ENCODE measurements at places on chromosomes 16 and 17.
A peak's percentile ranks its signal among the peaks of the same experiment; 100 is the strongest.

DNA sequence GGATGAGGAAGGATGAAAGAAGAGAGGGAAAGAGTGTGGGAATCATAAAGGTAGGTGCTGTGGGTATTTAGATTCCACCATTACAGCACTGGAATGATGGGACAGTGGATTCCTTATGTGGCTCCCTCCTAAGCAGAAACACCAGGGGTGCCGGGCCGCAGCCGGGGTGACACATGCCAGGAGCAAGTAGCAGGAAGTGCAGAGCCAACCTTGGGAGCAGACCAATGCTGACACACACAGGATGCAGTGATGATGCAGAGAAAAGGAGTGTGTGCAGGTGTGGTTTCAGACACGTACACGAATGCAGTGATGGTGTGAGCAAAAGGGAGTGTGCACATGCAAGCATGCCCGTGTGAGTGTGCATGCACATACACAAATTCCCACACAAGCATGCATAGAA lies 338.0 kb downstream of the SLC39A11 start:
- DNase-seq: no peak

- no peak for DNase-seq
Observed at GRCh38 chr16:57403965-57404817, at the start of gene CCL17. TSS of gene CCL17 (plus strand) at chr16:57404767. CDS start at chr16:57413933, 9,166 bp downstream.

DNA sequence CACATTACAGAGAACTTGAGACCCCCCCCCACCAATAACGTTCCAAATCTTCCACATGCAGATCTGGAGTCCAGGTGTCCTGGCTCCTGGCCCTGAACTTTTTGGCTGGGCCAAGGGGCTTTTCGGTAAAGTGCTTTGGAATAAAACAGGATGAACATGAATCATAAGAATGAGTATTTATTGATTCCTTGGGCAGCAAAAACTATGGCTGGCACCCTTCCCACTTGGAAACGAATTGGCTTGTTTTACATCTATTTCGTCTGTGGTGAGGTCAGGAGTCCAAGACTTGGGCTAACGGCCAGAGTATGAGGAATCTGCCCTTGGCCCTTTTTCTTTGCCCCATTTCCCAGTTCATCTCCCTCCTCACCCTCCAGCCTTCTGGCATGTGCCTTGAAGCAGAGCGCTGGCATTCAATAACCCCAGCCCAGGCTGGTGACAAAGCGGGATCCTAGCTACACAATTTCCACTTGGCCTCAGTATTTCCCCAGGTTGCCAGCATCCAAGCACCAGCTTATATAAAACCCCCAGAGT lies 4.1 kb upstream of the UBTF start:
- DNase-seq: peak; percentile 67

GRCh38 chr17:40926341-40926740 lies 11.1 kb downstream of the KRT23 start:
- no peak for DNase-seq

GRCh38 chr17:4657678-4658077 lies 16.2 kb upstream of the ALOX15 start:
- DNase-seq: no peak

- no peak for DNase-seq
Observed at GRCh38 chr17:38460716-38461630, 32.7 kb downstream of the ARHGAP23 start.

DNA sequence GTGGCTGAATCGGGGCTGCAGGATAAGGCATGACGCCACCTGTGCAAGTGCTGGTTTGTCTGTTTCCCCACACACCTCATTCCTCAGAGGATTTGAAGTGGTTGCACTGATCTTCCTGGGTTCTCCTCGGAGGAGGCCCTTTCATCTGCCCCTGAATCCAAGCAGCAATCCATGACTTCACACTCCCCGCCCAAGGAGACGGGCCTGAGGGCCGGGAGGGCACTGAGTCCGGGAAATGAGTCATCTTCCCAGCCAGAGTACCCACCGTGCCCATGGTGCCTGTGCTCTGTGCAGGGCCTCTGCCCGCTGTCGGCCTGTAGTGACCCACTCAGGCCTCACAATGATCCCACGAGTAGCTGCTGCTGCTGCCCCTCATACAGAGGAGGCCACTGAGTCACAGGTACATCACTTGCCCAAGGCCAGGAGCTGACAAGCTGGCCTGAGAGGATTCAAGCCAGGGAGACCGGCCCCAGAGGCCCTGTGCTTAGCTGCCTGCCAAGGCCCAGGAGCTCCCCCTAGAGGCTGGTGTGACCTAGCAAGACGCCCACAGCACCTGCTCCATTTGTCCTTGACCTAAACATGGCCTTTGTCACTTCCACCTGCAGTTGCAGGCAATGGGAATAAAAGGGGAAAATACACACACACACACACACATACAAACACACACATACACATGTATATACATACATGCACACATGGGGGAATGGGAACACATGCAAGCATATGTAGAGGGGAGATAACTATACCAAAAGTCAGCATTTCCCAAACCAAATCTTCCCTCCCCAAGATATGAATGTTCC lies 240.0 kb downstream of the C16orf95 start:
- DNase-seq: no peak

GRCh38 chr17:16027708-16028584 lies 28.3 kb downstream of the TTC19 start:
- DNase-seq: no peak

DNA sequence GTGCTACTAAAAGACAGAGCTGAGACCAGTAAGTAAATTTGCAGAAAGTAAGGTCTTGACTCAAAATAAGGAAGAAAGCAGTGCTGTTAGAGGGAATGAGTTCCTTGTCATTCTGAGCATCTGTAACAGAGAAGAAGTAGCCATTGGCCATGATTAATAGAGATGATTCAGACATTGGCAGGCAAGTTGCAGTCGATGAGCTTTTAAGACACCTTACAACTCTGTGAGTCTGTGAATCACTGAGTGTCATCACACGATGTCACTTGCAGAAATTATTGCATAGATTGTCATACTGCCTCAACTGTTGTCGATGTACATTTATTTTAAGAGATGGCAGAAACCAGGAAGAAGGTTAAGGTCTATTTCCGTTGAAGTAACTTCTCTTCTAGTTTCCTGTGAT lies 201.1 kb upstream of the CDH13 start:
- DNase-seq: no peak

DNA sequence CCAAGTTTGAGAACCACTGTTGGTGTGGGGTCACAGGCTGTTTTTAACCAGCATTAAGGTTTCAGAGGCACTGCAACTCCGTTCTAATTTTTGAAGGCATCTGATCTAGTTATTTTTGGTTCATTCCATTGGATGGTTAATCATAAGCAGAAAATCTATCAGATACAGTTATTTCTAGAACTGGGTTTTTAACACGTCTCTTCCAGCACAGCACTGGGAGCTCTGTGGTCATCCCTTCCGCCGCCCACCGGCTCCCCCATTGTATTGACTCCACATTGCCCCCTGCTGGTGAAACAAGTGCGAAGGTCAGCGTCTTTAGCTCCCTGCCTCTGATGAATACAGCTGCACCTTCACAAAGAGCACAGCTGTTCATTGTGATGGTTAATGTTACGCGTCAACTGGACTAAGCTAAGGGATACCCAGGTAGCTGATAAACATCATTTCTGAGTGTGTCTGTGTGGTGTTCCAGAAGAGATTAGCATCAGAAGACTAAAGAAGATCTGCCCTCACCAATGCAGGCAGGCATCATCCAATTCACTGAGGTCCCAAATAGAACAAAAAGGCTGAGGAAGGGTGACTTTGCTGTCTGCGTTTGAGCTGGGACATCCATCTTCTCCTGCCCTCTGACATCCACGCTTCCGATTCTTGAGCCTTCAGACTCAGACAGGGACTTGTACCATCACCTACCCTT lies 8.5 kb downstream of the CCL18 start:
- DNase-seq: peak; percentile 11

- no peak for DNase-seq
Observed at GRCh38 chr17:29616300-29617048, 6.2 kb downstream of the CORO6 start.

GRCh38 chr17:29155227-29155965 lies 24.8 kb downstream of the MYO18A start:
- no peak for DNase-seq

GRCh38 chr16:2053211-2053610 lies 5.4 kb downstream of the TSC2 start:
- no peak for DNase-seq

DNA sequence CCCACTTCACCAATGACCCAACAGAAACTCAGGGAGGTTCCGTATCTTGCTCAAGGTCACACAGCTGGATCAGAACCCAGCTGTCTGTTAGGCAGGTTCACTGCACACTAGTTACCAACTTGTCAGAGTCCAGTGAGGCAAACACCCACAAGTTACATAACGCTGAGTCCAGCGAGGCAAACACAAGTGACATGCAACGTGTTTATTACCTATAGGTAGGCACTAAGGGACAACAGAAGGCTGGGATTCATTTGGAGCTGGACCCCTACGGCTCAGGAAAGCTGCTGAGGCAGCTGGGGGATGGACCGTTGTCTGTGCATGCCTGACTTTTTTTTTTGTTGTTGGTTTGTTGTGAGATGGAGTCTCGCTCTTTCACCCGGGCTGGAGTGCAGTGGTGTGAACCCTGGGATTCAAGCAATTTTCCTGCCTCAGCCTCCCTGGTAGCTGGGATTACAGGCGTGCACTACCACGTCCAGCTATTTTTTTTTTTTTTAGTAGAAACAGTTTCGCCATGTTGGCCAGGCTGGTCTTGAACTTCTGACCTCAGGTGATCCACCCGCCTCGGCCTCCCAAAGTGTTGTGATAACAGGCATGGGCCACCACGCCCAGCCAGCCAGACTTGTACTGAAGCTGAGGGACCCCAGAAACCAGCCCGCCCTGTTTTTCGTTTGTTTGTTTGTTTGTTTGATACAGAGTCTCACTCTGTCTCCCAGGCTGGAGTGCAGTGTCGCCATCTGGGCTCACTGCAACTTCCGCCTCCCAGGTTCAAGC lies 1.9 kb upstream of the RSAD1 start:
- no peak for DNase-seq

GRCh38 chr17:17871913-17872312 lies 35.1 kb upstream of the SREBF1 start:
- DNase-seq: no peak

DNA sequence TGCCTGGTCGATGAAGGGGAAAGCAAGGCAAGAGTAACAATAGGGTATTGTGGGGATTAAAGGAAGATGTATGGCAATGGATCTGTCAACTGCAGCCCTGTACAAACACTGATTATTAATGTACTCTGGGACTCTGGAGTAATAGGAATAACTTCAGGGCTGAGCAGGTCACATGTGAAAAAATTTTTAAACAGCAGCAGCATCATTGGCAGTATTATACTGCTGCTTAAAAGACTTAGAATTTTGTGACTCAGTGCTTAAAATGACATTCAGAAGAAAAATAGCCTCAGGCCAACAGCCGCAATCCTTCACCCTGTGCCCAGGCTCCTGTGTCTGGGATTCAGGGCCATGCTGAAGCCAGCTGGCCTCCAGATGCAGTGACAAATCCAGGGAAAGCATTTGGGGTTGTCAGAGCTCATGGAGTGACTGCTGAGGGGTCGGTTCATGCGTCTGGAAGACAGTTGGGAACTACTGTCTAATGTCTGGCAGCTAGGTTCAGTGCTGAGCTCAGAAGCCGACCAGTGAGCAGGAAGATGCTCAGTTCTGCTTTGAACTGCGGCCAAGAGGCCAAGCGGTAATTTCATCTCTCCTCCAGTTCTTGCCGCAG lies 22.2 kb downstream of the TEX2 start:
- DNase-seq: peak; percentile 72

GRCh38 chr17:81008140-81008539 lies 16.5 kb downstream of the CHMP6 start:
- DNase-seq: no peak

DNA sequence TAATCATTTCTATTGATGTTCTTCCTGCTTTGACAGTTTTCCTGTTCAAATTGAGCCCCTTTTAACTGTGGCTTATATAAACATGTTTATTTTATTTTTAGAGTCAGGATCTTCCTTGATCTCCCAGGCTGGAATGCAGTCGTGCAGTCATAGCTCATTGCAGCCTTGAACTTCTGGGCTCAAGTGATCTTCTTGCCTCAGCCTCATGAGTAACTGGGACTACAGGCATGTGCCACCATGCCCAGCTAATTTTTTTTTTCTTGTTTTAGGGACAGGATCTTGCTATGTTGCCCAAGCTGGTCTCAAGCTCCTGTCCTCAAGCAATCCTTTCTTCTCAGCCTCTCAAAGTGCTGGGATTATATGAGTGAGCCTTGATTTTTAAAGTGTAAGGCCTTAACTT lies 14.7 kb downstream of the PHKB start:
- DNase-seq: no peak

DNA sequence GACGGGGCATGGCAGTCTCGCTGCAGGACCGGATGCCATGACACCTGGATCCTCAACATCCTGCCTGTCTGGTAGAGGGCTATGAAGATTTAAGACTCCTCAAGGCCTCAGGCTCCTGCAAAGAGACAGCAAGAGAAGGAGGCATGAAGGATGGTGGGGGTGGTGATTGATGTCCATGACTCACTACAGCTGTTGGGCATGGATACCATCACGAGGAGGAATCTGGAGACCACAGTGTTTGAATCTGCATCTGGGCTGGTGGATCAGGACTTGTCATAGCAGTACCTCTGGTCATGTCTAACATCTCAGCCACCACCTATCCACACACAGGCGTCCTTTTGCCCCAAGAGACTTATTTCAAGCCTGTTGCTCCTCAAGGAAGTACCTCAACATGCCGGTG lies 50.2 kb upstream of the WSCD1 start:
- DNase-seq: no peak
